ENCODE measurements at places on chromosomes 3 and 15.

DNA sequence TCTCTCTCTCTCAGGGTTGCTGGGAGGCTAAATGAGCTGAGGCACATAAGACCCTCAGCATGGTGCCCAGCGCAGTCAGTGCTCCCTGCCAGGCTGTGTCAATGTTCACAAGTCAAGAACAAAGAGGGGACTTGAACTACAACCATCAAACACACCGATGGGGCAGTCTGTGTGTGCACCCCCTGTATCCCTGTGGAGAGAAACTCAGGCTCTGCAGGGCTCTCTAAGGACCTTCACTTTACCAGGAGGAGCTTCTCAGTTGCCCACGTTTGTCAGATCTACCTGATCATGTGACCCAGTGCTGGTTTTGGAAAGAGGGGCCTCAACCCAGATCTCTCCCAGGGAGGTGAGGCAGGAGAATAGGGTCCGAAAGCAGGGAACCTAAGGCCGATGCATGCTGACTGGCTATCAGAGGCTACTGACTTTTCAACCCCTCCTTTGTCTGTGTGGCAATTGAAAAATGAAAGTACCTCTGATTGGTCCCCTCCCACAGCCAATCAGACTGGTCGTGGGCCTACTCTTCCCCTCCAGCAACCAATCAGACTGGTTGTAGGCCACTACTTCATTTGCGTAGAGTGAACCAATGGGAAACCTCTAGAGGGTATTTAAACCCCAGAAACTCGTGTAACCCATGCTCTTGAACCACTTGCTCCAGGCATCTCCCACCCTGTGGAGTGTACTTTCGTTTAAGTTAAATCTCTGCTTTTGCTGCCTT is 34.0 kb downstream of the RHCG start:
- no peak for DNase-seq

GRCh38 chr3:106514431-106514830 is 645.6 kb upstream of the CBLB start:
- no peak for DNase-seq

- DNase-seq, result no peak
Measured at GRCh38 chr15:96385195-96385594, 54.7 kb downstream of the NR2F2 start.

DNA sequence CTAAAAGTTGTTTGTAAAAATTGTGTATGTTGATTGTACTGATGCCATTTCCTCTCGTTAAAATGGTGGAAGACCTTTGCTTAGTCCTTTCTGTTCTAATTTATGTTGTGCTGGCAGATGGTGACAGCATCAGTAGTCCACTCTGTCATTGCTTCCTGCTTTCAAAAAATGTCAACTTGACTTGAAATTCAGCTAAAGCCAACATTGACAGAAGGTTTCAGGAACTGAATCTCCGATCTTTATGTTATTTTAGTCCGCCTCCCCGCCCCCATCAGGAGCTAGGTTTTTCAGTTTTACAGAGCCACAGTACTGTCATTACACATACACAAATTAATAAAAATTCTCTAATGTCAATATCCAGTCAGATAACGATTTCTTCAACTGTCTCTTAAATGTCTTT is 1.5 kb downstream of the CEP63 start:
- no peak for DNase-seq

- DNase-seq, result no peak
Measured at GRCh38 chr3:47314056-47314764, 31.5 kb downstream of the KLHL18 start.

- no peak for DNase-seq
Measured at GRCh38 chr15:49906966-49907365, 212.1 kb downstream of the ATP8B4 start.

GRCh38 chr15:63456258-63456657 is 48.1 kb upstream of the USP3 start:
- DNase-seq, result no peak

GRCh38 chr3:197541756-197542539 is 13.8 kb downstream of the BDH1 start:
- no peak for DNase-seq

GRCh38 chr3:65265511-65265910 is 577.7 kb upstream of the ADAMTS9 start:
- DNase-seq, result no peak

DNA sequence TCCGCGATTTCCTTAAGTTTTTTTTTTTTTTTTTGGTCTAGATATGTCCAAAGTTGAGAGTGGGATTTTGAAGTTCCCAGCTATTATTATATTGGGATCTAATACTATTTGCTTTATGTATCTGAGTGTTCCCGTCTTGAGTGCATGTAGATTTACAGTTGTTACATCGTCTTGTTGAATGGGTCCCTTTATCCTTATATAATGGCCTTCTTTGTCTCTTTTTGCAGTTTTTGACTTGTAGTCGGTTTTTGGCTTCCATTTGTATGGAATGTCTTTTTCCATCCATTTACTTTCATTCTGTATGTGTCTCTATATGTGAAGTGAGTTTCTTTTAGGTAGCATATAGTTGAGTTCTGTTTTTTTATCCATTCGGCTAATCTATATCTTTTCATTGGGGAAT is 35.6 kb downstream of the CRYBG3 start:
- no peak for DNase-seq

- DNase-seq, result no peak
Measured at GRCh38 chr3:180875124-180875698, 37.3 kb upstream of the FXR1 start.

GRCh38 chr3:172707030-172707429 is 3.8 kb downstream of the NCEH1 start:
- DNase-seq, result no peak

DNA sequence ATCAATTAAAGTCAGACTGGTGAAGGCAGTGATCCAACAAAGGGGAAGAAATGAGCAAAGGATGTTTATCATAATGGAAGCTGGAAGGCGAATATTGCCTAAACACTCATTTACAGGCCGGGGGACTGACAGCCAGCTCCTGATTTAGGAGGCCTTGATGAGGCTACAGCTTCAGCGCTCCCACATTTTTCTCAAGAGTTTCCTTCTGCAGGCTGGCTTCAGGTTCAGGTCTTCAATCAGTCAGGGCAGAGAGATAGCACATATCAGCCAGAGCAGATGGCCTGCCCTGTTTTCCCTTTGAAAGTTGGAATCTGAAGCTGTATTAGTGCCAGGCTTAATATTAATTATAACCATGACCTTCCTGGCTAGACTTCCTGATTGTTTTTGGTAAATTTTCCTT is 218.9 kb downstream of the SV2B start:
- no peak for DNase-seq

DNA sequence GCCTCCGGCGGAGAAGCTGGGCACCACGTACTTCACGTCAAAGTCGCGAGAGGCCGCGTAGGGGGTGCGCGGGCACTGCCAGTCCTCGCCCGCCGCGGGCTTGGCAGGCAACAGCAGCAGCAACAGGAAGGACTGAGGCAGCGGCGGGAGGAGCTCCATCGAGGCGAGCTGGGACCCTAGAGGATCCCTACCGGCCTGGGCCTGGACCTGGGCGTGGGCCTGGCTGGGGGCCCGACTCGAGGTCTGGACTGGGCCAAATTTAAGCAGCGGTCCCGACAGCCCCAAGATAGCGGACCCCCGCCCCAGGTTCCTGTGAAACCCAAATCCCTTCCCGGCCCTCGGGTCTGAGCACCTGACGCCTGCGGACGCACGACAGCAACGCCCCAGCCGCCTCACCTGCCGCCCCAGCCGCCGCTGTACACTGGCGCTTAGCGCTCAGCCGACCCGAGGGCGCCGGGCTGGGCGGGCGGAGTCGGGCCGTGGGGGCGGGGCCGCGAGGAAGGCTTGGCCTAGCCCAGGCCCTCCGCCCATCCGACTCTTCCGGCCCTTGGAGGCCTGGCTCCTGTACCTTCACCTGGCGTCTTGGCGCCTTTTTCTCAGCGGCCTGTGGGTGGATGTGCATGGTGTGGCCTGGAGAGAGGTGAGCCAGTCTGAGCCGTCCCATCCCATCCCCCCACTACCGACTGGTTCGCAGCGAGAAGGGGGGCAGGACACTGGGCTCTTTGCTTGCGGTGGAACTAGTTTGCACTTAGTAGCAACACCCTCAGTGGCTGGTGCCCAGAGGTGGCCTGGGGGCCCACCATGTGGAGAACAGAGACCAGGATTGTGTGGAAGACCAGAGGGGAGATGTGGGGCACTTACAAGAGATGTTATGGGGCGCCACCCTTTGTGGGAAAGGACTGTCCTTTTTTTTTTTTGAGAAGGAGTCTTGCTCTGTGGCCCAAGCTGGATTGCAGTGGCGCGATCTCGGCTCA is at the start of gene MST1R:
Gene MST1R (minus strand): TSS at position 423 of the 974 bp plus-strand sequence. CDS start 264 bp downstream, at position 159.
- peak; percentile 87 for DNase-seq

DNA sequence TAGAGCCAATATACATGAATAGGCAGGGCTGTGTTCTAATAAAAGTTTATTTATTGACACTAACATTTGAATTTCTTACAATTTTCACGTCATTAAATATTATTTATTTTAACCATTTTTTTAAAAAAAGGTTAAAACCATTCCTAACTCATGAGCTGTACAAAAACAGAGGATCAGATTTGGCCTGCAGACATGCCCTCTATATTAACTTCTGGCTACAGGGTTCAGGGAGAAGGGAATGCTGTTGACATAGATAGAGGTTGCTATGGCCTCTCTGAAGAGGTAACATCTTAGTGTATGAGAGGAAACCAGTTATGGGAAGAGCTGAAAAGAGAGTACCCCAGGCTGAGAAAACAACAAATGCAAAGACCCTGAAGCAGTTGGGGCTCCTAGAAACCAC is 19.1 kb upstream of the RAP2B start:
- DNase-seq, result no peak

DNA sequence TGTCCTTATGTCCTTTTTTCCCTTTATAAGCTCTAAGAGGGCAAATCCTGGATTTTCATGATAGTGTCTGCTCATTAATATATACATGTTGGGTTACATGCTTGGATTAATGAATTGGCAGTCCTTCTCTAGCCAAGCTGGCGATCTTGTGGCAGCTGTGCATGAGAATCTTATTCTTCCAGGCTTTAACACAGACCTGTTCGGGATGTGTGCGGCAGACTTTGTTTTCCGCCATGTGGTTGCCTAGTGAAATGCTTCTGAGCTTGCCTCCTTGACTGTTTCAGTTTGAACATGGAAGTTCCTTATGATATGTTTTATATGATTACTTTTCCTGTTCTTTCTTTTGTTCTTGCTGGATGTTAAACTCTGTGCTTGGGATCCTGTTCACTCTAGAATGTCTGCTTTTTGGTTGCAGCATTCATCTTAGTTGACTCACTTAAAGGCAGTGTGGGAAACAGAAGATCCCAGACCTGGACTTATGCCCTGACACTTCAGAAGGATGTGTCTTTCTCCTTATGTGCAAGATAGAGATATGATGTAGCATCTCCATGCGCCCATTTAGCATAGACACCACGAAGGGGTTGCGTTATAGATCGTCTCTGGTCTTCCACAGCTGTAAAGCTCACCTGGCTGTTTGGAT is 7.2 kb downstream of the CHCHD6 start:
- no peak for DNase-seq

GRCh38 chr3:105364128-105364527 is 2.6 kb upstream of the ALCAM start:
- peak; percentile 56 for DNase-seq

GRCh38 chr3:128402319-128402718 is 64.4 kb downstream of the DNAJB8 start:
- no peak for DNase-seq

- no peak for DNase-seq
Measured at GRCh38 chr3:183430325-183430957, 2.0 kb upstream of the MCF2L2 start.

DNA sequence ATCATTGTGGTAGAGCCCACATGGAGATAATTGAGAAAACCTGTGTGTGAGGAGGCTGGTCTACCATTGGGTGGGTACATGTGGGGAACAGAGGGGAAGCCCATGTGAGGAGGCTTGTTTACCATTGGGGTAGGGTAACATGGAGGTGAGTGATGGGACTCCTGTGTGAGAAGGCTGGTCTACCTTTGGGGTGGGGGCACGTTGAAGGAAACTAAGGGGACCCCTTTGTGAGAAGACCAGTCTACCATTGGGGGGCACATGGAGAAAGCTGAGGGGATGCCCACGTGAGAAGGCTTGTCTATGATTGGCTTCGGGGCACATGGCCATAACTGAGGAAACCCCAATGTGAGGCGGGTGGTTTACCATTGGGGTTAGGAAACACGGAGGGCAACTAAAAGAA is 158.5 kb downstream of the FBLN2 start:
- no peak for DNase-seq

GRCh38 chr3:115494826-115495225 is 128.5 kb upstream of the GAP43 start:
- no peak for DNase-seq

DNA sequence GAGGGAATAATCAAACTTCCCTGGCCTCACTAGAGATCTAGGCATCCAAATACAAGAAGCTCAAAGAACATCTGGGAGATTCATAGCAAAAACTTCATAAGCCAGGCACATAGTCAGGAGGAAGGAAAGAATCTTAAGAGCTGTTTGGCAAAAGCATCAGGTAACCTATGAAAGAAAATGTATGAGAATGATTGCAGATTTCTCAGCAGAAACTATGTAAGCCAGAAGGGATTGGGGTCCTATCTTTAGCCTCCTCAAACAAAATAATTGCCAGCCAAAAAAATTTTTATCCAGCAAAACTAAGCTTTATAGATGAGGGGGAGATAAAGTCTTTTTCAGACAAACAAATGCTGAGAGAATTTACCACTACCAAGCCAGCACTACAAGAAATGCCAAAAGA is 1036.3 kb downstream of the TBL1XR1 start:
- no peak for DNase-seq

GRCh38 chr3:20041197-20041780 is 1.0 kb downstream of the KAT2B start:
- DNase-seq, result no peak

GRCh38 chr3:36813305-36813704 is 49.0 kb upstream of the DCLK3 start:
- DNase-seq, result peak; percentile 54

DNA sequence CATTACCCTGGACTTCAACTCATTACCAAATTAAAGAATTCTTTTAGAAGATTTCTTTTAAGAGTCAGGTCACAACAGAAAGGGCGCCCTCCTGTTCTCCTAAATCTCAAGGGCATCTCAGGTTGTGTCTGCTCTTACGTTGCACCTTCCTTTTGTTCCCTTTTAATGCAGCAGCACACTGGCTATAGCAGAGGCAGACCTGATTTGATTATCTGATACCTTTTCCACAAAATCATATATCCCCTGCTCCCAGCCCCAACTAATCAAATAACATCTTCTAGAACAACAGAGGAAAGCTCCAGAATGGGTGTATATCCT is 40.1 kb downstream of the TIGIT start:
- DNase-seq, result no peak

DNA sequence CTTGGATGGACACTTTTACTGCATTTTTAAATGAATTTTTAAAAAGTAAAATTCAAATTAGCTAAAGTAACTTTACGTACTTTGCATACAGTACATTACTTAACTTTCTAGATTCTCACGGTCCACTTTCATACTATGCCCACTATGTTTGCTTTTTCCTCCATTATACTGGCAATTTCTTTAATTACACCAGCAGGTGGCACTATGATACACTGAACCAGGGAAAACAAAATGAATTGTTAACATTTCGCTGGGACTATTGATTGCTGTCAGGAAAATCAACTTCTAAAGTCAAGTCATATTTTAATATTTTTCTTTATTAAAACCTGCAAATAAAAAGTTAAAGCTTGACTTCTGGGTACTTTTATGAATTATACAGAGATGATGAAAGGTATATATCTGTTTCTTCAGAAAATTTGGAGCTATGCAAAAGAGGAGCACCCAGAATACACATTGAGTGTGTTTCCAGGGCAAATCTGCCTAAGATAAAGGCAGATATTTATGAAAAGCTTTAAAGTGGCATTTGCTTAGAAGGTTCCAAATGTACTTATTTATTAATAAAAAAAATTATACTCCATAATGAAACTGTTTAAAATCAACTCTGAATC is 21.8 kb upstream of the POU1F1 start:
- DNase-seq, result peak; percentile 23

Data from foreskin keratinocyte (primary cell).